Activated CD8-positive, alpha-beta memory T cell treated with anti-CD3 and anti-CD28 coated beads for 1 hour (primary cell): ENCODE measurements at places on chromosomes 11 and 22.

GRCh38 chr22:50320671-50321325 lies 6.0 kb downstream of the DENND6B start:
- DNase-seq, result no peak

GRCh38 chr22:39522567-39523300 lies 2.4 kb downstream of the ATF4 start:
- DNase-seq, result no peak

- no peak for DNase-seq
Observed at GRCh38 chr11:122813176-122813893, 25.0 kb upstream of the CRTAM start.

DNA sequence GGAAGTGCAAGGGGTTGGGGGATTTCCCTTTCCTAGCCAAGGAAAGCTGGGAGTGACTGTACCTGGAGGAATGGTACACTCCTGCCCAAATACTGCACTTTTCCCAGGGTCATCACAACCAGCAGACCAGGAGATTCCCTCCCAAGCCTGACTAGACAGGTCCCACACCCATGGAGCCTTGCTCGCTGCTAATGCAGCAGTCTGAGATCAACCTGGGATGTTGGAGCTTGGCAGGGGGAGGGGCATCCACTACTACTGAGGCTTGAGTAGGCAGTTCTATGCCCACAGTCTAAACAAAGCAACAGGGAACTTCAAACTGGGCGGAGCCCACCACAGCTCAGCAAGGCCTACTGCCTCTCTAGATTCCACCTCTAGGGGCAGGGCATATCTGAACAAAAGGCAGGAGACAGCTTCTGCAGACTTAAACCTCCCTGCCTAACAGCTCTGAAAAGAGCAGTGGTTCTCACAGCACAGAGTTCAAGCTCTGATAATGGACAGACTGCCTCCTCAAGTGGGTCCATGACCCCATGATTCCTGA lies 58.5 kb downstream of the SLC22A9 start:
- no peak for DNase-seq

DNA sequence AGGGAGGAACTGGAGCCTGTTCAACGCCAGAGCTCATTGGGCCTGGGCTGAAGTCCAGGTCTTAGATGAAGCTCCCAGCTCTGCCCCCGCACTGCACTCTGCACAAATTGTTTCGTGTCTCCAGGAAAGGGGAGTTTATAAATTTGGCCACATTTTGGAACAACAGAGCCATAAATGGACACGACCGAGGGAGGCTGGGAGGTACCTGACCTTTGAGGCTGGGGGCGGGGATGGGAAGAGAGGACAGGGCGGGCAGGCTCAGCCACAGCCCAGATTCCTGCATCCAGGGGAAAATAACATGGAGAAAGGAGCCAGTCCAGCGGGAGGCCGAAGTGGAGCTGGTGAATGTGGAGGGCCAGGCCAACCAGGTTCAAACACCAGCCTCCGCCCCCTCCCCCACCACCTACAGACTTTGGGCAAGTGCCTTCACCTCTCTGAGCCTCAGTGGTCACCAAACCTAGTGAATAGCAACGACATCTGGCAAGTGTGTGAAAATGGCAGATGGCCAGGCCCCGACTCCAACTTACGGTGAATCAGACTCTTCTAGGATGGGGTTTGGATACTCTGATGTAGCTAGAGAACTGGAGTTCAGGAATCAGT lies 36.8 kb upstream of the SMTN start:
- DNase-seq, result no peak

- DNase-seq, result no peak
Observed at GRCh38 chr11:64181506-64182411, 4.2 kb upstream of the STIP1 start.

DNA sequence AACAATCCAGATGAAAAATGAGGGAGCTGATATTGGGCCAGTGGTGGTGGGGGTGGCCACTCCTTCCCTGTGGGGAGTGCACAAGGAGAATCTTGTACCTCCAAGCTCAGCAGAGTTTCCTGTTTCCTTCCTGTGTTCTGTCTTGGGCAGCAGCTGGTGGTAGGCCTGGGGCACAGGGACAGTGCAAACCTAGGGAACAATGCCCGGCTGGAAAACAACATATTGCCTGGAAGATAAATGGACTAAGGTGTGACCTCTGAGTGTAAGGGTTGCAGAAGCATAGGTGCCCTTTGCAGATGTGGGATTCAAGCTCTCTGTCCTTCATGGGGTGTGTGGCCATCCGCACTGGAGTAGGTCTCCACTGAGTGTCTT lies 5.8 kb upstream of the JAM3 start:
- DNase-seq, result no peak

DNA sequence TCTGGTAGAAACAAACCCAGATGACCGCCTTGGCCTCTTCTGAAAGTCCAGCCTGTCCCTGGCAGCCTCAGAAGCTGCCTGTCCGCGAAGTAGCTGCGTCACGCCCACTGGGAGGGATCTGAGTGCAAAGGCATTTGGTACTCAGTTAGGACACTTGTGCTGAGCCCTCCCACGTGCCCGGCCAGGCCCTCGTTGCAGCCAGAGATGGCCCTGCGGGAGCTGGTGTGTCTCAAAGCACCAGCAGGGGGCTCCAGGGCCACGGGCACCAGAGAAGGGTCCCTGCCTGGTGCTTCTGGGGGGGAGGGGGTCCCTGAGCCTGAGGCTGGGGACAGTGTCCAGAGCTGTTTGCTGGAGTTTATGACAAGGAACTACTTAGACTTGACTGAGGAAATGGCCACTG lies 5.8 kb downstream of the SELENOO start:
- DNase-seq, result no peak

DNA sequence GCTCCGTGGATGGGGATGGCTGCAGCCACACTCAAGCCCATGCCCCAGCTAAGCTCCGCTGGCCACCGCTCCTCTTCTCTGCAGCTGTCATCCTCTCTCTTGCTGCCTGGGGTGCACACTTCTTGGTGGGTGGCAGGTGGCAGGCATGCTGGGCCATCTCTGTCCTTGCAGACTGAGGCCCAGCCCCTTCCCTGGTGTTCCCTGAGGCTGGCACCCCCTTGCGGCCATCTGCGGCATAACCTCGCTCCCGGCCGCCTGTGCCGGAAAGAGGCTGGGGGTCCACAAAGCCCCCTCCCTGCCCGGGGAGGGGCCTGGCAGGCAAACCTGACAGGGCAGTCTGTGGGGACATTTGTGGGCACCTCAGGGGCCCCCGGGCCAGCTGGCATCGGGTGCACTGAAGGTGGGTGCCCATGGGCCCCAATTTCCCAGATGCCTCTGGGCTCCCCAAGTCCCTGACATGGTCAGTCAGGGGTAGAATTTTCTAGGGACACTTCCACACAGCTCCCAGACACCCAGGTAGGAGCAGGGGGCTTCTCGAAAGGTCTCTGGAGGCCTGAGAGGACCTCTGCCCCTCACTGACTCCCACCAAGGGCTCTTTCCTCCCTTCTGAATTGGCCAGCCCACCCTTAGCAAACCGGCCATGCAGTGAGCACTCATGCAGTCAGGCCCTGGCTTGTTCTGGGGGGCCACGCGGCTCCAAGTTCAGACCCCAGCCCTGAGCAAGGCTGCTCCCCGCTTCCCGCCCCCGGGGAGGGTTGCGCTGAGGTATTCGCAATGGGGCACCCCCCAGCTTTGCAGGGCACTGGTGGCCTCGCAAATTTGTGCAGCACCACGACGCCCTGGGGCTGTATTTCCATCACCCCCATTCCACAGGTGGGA lies 23.5 kb upstream of the TH start:
- DNase-seq, result no peak

DNA sequence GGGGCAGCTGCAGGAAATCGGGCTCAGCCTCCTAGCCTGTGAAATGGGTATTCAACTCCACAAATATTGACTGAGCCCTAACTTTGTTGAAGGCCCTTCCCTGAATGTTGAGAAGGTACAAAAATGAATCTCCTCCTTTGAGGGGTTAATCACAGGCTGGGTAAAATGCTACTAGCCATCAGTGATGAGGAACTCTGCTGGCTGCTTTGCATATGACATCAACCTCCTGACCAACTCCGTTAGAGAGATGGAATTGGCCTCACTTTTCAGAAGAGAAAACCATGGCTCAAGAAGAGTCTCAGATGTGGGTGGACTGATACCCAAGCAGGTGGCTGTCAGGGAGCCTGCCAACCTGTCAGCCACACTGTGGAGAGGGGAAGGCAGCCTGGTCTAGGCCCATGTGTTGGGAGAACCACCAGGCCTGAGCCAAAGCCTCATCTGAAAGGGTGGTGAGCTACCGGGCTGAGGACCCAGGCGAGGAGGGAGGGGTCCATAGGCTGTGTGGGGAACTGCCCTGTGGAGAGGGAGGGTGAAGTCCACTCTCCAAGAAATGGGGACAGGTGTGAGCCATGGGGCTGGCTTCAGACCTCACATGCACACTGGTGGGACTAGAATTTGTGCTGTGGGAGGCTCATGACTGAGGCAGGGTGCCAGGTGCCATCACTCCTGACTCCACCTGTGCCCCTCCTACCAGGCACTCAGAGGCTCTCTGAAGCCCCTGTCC lies 11.8 kb downstream of the CDCA5 start:
- DNase-seq, result no peak

GRCh38 chr22:30459181-30460052 lies 12.4 kb downstream of the SEC14L3 start:
- no peak for DNase-seq

DNA sequence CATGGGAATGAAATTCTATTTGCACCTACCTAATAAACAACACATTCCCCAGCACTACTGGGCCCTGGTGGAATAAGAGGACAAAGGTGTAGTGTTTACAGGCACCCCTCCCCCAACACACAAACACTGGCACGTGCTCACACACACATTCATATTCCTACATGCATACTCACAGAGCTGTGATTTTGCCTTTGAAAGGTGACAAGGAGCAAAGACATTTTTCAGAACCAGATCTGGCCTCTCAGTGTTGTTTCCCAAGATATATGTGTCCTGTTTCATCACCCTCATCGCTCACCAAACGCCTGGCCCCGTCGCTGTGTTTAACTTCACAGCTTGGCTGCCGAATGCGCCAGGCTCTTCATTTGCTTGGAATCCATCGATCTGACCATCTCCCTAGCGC lies 292.6 kb downstream of the NTM start:
- DNase-seq, result no peak

DNA sequence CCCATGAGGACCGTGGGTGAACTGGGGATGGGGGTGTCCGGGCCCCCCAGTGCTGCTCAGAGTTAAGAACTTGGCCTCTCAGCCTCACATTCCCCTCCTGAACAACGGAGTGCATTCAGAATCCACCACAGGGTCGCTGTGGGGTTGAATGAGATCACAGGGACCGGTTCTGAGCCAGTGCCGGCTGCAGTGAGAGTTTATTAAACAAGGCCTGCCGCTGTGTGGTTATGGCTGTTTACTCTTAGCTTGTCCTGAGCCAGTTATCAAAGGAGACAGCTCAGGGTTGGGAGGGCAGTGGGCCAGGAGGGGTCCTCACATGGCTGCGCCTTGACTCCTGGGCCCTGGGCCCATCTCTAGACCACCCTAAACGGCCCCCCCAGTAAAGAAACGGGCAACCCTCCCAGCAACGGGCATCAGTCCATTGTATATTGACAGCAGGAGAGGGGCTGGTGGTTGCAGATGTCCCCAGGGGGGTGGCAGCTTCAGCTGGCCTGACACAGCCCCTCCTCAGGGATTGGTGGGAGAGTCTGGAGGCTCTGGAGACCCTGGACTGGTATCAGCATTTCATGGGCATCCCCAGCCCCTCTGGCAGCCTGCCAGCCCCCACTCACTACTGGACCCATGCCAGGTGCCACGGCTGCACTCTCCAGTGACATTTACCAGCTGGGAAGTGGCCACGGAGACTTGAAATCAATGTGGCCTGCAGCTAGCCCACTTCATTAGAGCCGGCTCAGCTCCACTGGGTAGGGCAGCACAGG lies 15.1 kb upstream of the CABP7 start:
- DNase-seq, result no peak

GRCh38 chr11:107252429-107253161 lies 205.0 kb downstream of the CWF19L2 start:
- no peak for DNase-seq

GRCh38 chr22:28148816-28149465 lies 229.9 kb upstream of the PITPNB start:
- DNase-seq, result no peak

GRCh38 chr11:72243173-72244059 lies 560 bp downstream of the PHOX2A start:
- no peak for DNase-seq

GRCh38 chr22:49503896-49504521 lies 323.7 kb downstream of the BRD1 start:
- DNase-seq, result no peak

GRCh38 chr22:19086417-19086816 lies 35.8 kb downstream of the DGCR2 start:
- DNase-seq, result no peak

- DNase-seq, result no peak
Observed at GRCh38 chr11:108551651-108552462, 41.7 kb downstream of the EXPH5 start.

GRCh38 chr11:120432056-120433018 lies 79.2 kb upstream of the GRIK4 start:
- DNase-seq, result no peak

DNA sequence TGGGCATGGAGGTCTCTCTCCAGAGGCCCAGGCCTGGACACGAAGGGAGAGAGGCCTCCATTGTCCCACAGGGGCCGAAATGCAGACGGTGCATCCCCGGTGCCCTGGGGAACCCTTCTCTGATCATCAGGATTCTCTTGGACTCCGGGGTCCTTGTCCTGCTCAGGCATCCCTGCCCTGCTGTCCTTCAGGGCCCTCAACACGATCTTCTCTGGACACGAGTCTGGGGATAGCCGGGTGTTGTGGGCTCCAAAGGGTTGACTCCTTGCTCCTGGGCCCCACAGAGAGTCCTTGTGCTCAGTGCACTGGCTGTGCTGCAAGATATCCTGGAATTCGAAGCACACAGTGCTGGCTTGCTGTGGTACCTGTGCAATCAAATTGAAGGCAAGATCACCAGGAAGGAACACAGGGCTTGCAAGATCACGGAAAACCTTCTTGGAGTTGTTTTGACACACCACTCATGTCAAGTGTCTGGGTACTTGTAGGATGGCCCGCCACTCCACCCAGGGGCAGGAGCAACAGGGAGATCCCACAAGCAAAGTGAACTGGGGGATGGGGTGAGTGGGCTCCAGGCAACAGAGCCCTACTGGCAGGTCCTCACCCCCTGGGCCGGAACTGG lies 61.3 kb upstream of the PRODH start:
- no peak for DNase-seq

DNA sequence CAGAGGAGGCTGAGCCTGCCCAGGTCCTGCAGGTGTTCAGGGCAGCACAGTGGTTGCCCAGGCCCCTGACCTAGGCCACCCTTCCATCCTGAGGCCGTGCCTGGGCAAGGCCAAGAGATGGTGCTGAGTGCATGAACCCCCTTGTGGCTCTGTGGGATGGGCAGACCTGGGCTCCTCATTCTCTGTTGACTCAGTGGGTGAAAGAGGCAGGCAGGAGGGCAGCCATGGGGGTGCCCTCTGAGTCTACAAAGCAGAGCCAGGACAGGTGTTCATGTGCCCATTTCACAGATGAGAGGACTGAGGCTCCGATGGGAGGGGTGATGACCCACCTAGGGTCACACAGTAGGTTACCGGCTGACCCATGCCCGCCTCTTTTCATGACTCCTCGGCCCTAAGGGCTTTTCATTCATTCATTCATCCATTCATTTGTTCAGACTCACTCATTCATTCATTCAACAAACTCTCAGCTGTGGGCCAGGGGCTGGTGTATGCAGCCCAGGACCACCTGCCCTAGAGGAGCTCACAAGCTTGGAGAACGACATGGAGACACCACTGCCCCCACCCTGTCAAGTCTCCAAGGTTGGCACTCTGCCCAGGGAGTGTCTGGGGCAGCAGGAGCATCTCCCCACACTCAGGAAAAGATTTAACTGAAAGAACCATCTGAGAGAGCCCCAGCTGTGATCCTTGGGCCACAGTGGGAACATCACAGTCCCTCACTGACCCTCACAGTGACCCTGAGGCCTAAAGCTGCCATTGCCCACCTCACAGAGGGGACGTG lies 40.5 kb downstream of the IGLL5 start:
- no peak for DNase-seq

GRCh38 chr11:94142308-94143281 lies 14.0 kb downstream of the PANX1 start:
- no peak for DNase-seq
